ENCODE measurements at places on chromosomes 3 and 15.

GRCh38 chr3:171460725-171461524, 720 bp upstream of the TNIK start:
- DNase-seq, result peak; percentile 33

DNA sequence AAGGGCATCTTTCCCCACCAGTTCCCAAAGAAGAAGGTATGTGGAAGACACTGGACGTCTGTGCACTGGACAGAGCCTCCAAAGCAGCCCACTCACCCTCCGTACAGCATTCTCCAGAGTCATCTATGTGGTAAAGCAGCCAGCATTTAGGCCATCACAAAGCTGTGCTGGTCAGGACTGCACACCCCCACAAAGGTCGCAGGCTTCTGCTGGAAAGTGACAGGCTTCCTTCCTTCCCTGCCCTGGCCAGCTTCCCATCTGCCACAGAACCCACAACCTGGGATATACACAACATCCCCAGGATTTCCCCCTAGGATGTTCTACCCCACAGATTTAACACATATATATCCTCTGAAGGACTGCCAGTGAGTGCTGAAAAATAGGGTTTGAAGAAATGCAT, 64.6 kb upstream of the GALNT15 start:
- DNase-seq, result no peak

DNA sequence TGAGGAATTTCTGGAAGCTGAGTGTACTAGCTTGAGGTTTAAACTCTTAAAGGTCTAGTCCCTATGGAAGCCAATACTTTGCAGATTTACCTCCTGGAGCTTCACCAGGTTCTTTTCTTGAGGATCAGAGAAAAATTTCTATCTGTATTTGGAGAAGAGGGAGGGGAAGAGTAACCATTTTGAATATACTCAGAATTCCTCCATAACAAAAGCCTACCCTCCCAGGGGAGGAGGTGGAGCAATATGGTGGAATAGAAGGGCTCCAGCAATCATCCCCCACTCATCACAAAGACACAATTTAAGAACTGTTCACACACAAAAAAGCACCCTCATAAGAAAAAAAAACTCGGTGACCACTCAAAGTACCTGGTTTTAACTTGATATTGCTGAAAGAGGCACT, 36.0 kb upstream of the PEX5L start:
- no peak for DNase-seq

- DNase-seq, result no peak
Observed at GRCh38 chr15:42285034-42285433, 11.8 kb upstream of the TMEM87A start.

Measured in CD4-positive, alpha-beta T cell treated with Interleukin-1 beta for 1 hour (primary cell).